ENCODE measurements at places on chromosomes 2 and 18.

GRCh38 chr2:10522170-10522448 is 74.0 kb upstream of the ODC1 start:
- DNase-seq: no peak

DNA sequence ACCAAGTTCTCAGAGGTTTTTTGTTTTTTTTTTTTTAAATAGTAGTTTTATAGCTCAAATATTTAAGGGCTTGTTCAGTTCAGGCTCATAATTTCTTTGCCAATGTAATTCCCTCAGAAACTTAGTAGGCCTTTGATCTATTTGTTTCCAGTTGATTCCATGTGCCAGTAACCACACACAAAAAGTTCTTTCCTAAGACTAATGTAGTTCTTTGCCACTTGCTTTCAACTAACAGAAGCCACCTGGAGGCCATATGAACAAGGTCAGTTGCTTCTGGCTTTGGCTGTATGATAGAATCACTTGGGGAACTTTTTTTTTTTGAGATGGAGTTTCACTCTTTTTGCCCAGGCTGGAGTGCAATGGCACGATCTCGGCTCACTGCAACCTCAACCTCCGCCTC is 100.7 kb downstream of the DTNB start:
- no peak for DNase-seq

- no peak for DNase-seq
Observed at GRCh38 chr2:148742373-148742772, 97.8 kb downstream of the EPC2 start.

GRCh38 chr2:196659844-196660243 is 20.3 kb downstream of the CCDC150 start:
- DNase-seq: no peak

GRCh38 chr2:226970362-226970761 is 134.5 kb downstream of the RHBDD1 start:
- DNase-seq: no peak

DNA sequence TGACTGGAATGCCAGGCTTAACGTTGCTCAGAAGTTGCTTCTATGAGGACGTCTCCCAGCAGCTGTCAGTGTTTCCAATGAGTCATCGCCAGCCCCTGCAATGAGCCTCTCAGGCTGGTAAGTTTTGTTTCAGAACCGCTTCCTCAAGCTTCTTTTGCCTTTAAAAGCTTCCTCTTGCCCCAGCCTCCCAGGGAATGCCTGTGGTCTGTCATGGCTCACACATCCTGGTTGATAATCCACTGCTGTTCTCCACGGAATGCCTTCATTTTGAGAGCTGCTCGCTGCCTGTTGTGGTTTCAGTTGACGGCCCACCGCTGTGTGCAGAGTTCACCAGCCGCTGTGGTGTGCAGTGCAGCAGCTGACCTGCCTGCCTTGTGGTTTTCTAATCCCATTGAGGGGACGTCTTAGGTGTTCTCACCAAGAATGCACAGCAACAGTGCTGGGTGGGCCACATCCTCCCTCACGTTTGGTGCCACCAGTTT is 96.4 kb downstream of the RTP5 start:
- peak; percentile 88 for DNase-seq
